Activated T-cell treated with anti-CD3 and anti-CD28 coated beads for 48 hours (primary cell): ENCODE measurements at places on chromosomes 1 and 21.
A peak's percentile ranks its signal among the peaks of the same experiment; 100 is the strongest.

DNA sequence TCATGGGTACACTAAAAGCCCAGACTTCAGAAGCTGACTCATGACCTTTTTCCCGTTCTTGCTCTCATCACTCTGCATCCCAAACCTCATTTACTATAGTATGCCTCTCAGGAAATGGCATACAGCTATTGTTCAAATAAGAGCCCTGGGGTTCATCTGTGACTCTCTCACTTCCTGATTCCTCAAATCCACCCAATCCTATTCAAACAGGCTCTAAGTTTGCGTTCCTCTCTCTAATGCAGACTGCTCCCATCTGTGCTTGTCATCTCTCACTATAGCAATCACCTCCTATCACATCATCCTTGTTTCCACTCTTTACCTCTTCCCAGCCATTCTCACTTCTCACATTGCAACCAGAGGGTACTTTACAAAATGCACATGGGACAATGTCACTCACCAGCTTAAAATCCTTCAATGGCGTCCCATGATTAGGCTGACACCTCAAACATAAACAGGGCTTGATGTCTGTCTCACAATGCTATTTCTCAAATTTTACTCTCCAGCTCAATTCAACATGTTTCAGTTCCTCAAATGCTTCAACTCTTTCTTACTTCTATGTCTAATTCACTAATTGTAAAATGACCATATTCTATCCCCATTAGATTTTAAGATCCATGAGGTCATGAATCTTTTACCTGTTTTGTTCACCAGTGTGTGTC, 408.4 kb downstream of the NTNG1 start:
- no peak for DNase-seq

GRCh38 chr1:189524501-189524900, 953.2 kb downstream of the BRINP3 start:
- no peak for DNase-seq

DNA sequence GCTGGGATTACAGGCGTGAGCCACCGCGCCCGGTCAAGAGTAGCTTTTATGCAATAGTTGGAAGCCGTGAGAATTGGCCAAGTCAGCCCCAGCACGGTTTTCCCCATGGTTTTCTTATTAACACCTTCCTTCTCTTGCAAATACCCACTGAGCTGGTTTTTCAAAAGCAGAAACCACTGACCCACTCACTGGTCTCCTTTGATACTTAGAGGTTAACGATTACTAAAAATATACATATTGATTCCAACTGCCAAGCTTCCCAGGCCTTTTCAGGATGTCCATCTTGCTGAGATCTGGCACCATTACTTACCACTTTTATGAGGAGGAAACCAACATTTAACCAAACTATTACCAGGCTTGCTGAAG, 25.9 kb upstream of the TARDBP start:
- no peak for DNase-seq

DNA sequence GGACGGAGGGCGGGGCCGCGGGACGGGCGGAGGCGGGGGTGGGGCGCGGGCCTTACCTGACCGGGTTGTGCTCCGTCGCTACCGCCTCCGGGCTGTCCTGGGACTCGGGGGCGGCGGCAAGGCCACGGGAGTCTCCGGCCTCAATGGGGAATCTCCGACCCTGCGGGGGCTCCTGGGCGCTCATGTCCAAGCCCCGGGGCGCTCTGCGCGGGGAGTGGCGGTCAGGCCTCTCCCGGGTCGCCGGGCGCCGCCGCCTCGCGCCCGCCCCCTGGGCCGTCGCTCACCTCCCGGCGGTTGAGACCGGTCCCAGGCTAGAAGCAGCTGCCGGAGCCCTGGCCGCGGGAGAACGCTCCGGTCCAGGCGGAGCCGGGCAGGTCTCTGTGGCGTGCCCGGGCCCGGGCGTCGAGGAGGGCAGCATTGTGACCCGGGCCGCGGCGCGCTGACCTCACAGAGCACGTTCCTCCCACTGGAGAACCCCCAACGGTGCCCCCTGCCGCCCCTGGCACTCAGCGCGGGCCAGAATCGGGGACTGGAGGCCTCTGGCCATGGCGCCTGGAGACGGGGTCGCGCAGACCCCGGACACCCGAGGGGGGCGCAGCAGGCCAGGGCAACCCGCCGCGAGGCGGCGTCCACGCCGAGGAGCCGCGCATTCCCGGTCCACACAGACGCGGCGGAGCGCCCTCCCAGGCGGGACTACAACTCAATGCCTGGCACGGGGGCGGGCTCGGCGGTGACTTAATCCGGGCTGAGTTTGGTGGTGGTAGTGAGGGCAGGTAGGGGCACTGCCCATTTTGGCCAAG, 411 bp downstream of the FAM229A start:
- no peak for DNase-seq

- no peak for DNase-seq
Observed at GRCh38 chr1:110264430-110264829, 54.3 kb downstream of the KCNC4 start.

DNA sequence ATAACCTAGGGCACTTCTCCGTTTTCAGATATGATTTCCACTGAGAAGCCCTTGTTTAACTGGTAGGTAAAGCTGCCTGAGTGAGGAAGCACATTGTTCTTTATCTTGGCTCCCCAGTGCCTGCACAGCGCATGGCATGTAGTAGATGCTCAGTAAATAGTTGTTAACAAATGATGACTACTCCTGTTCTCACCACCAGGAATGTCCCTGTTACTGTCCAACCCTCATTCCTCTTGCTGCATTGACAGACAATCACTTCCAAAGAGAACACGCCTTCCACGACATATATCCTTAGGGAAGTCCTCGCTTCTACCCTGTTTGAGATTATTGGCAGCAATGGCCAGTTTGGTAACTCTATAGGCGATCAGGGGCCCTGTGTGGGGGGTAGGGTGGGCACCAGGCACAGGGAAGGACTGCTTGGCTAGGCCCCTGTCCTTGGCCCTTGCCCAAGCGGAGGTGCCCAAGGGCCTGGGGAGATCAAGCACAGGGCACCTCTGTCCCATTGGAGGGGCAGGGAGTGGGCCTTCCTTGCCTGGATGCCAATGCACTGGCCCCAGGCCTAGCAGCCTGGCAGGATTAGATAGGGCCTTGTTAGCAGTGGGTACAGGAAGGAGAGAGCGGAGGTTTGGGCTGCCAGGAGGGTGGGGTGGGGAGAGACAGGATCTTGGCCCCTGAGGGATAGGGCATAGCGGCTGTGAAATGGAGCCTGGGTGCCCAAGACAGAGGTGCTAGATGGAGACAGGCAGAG, 10.2 kb downstream of the NES start:
- no peak for DNase-seq

- DNase-seq = no peak
Observed at GRCh38 chr1:22916471-22916820, 56.2 kb downstream of the LACTBL1 start.

- DNase-seq = no peak
Observed at GRCh38 chr1:245776694-245777332, 622.0 kb downstream of the KIF26B start.

DNA sequence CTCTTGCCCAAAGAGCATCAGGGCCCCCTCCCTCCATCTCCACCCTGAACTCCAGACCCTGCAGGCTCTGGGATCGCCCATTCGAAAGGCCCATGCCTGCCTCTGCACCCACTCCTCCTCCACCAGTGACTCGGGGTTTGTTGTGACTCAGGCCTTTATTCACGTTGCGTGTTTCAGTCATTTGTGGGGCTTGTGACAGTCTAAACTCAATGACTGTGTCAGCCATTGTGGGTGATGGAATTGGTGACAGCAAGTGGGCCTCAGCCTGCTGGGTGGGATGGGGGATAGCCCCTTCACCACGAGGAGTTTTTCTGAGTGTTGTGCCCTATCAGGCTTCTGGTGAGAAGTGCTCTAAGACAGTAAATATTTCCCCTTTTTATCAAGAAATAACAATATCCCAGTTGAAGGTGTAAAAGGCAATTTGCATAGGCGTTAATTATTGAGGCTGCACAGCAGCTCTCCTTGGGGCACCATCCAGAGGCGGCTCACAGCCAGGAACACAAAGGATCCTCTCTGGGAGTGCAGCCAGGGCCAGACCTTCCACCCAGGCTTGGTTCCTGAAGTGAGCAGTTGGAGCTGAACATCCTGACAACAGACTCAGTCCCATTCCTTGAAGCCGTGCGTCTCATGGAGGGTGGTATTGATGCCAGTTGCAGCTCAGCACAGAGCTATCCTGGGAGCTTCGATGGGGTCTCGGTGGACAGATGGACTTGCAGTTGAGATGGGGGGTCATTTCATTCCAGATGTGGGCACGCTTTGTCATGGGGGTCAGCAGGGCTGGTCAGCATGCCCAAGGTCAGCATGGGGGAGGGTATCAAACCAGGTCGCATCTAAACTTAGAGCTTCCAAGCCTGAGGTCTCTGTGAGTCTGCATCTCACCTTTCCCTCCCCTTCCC, 135.6 kb upstream of the CACNA1E start:
- DNase-seq = peak; percentile 1

GRCh38 chr21:45889961-45890360, 91.6 kb upstream of the COL6A1 start:
- DNase-seq = no peak

DNA sequence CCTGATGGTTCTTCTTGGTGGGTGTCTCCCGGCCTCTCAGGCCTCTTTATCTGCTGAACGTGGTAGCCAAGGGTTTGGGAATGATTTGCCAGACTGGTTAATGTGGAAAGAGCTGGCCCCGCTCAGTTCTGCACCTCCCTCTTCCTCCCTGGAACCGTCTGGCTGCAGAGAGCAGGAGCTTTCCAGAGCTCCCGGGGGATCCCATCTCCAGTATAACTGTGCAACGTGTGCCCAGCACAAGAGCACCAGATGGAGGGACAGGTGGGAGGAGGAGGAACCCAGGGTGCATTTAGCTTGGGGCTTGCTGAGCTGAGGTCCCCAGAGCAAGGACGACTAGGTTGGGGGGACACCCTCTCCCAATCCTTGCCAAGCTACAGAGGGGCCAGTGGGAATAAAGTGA, 5.0 kb downstream of the TFF1 start:
- DNase-seq = no peak

DNA sequence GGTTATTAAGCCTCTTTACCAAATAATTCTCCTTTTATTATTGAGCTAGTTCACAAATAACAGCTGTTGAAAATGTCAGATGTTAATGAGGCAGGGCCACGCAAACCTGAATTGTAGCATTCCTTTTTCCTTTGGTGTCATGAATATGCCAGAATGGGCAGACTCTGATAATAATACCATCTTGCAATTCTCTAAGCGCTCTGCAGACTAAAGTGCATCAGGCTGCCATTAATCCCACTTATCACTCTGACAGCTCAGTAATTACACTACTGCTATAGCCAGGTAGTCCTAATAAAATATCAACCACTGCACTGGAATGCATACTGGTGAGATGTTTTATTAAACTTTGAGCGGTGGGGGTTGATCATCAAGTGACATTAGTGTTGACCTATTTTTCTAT, 177.7 kb downstream of the DPYD start:
- no peak for DNase-seq

- DNase-seq = no peak
Observed at GRCh38 chr1:116674011-116674531, 6.5 kb upstream of the IGSF3 start.

DNA sequence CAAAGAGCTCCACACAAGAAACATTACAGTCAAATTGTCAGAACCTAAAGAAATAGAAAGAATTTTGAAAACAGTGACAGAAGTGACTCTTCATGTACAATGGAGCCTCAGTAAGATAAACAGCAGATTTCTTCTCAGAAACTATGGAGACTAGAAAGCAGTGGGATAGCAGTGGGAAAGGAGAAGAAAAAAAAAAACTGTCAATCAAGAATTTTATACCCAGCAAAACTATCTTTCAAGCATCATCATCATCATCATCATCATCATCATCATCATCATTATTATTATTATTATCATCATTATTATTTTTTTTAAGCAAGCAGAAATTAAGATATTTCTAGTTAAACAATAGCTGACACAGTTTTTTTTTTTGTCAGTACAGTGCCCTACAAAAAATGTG, 24.2 kb downstream of the CEP170 start:
- no peak for DNase-seq

GRCh38 chr21:36700295-36700970, 1.5 kb downstream of the SIM2 start:
- no peak for DNase-seq

- DNase-seq = no peak
Observed at GRCh38 chr1:213724640-213725536, 262.9 kb upstream of the PROX1 start.

- DNase-seq = no peak
Observed at GRCh38 chr1:247182994-247183393, 11.2 kb upstream of the ZNF124 start.

DNA sequence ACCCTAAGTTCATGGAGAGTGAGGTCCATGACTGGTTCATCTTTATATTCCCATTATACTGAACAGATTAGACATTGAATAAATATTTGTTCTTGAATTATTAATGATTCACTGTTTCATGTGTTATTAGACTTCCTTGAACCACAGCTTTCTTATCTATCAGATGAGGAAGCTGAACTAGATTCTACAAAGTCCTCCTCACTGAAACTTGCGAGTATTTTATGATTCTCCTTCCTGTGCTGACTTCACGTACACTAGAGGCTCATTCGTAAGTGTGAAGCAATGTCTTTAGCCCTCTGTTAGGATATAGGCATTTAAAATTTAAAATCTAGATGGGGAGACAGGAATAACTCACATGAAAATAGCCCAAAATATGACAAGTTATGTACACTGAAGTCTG, 95.6 kb upstream of the IRF2BP2 start:
- DNase-seq = no peak

- no peak for DNase-seq
Observed at GRCh38 chr1:163170975-163171676, 31.6 kb downstream of the RGS5 start.

GRCh38 chr1:169048043-169048442, 58.4 kb upstream of the ATP1B1 start:
- DNase-seq = no peak

- DNase-seq = no peak
Observed at GRCh38 chr1:14627608-14628489, 29.4 kb downstream of the KAZN start.

DNA sequence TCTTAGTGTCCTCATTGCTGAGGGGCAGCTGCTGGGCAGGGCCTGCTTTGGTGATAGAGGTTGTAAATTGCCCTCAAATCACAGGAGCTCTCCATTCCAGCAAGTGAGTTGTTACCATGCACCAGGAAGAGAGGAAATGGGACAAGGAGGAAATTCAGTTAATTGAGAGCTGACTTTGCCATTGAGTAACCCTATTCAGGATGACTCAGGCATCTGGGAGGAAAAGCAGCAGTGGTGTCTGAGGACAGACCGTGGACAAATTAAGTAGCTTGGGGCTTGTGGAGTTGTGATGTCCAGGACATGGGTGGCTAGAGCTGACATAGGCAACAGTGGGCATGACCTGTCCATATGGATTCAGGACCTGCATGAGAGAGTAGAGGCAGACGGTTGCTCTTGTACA, 5.9 kb downstream of the ARHGEF10L start:
- no peak for DNase-seq
